Stimulated activated CD8-positive, alpha-beta memory T cell treated with anti-CD3 and anti-CD28 coated beads, Interleukin-4, amount 100 ng/mL, for 1 hour (primary cell): ENCODE measurements at places on chromosomes 7 and 10.
A peak's percentile ranks its signal among the peaks of the same experiment; 100 is the strongest.

DNA sequence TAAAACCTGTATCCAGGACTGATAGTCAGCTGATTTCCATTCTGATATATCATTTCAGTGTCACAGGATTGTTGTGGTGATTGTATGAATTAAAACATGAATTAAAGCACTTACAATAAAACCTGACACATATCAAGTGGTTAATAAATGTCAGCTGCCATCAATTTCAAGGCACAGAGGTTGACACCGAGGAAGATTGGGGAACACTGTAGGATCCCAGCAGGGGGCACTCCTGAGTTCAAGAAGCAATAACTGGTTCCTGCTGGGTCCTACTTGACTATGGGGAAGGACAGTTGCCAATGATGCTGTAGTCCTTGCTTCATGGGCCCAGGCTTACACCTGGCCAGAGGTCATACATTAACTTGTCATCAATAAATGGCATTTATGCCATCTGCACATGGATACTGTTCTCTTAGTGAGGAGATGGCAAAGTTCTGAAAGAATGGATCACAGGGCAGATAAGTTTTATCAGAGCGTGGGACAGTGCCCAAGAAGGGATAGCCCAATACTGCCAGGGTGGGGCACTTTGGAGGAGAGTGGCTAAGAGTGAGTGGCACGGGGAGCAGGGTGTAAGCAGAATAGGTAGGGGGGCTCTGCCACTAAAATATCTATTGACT is 24.1 kb downstream of the FZD1 start:
- no peak for DNase-seq

- DNase-seq = no peak
These were observed 37.6 kb downstream of the AKR1C4 start for GRCh38 chr10:5234106-5234860.

- DNase-seq = no peak
These were observed 76.1 kb downstream of the SKIDA1 start for GRCh38 chr10:21449288-21449966.

GRCh38 chr7:10798044-10798443 is 175.6 kb upstream of the PHF14 start:
- no peak for DNase-seq

- DNase-seq = no peak
These were observed 44.6 kb downstream of the RASGEF1A start for GRCh38 chr10:43222210-43222720.

DNA sequence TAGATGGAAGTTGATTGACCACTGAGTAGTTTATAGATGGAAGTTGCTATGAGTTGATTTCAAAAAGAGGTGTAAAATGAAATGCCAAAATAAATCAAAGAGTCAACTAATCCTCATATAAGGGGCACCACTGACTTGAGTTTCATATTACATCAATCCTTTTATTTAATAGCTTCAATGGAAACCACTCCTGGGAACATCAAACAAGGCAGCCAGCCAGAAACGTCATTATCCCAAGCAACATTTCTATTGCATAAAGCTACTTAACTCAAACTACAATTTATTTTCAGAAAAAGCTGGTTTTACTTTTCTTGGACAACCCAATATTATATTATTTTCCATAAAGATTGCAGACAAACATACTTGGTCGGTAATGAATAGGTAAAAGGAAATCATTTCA is 162.1 kb downstream of the TSPAN12 start:
- DNase-seq = no peak

DNA sequence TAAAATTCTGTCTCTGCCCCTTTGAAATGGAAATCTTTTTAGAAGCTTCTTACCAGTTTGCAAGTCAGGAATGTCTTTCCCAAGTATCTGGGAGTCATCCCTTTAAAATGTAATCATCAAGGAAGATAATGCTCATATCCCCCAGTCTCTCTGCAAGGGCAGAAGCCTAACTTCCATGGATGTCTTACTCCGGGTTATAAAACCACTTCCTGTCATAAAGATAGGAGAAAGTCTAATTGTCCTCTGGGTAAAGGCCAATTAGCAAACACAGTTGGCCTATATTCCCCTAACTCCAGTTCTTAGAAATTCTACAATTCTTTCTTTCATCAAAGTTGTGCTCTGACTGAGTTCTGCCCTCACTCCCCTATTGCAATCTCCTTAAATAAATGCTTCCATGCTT is 1631.5 kb upstream of the LRRTM3 start:
- no peak for DNase-seq

GRCh38 chr10:101779544-101780186 is 3.6 kb downstream of the NPM3 start:
- peak; percentile 75 for DNase-seq

- DNase-seq = no peak
These were observed 145.5 kb upstream of the CELF2 start for GRCh38 chr10:10872035-10872673.

DNA sequence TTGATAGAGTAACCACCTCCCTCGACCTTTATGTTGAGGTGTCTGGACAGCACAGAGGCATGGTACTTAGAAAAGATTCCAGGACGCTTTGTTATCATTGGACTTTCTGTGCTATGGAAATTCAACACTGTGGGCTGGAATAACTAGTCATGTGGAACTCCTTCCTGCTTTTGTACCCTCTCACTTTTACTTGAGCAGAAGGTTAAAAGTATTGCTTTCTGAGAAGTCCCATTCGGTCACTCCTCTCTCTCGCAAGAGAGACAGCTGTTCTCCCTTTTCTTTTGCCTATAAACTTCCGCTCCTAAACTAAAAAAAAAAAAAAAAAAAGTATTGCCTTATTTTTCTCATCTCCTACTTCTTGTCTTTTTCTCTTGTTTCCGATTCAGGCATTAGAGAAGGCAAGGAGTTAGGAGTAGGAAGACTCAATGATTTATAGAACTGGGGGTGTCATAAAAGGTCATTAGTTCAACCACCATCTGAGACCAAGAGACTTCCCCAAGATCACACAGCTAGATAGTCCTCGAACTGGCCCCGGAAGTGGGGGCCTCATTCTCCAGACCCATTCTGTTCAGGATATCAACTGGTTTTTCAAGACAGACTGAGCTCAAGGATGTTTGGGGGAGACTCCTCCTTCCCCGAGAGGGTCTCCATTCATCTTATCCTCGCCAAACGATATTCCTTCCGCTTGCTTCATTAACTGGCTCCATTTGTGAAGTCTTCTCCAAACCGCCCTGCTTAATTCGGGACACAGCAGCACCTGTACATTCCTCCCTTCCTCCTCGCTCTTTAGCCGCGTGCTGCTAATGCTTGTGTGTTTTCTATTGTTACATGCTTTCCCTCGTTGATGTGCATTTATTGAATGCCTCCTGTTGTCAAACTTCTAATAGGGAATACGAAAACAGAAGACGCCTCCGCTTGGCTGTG is 995 bp upstream of the INPP5F start:
- no peak for DNase-seq

DNA sequence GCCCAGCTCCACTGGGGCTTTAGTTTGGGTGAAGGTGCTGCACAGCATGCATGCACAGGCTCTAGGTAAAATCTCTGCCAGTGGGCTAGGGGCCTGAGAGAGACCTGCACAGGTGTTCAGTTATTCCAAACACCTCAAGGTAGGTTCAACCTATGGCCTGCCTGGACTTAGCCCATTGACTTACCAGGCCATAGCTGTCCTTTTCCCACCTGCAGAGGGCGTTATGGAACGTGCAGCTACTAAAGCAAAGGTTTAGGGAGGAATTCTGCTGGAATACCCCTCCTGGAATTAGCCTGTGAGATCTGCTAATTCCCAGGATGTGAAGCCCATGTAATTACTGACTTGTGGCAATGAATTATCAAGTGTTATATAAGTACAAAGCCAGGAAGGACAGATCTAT is 3.6 kb downstream of the VWC2 start:
- no peak for DNase-seq

GRCh38 chr10:98971464-98971863 is 264.2 kb downstream of the HPSE2 start:
- no peak for DNase-seq

- DNase-seq = no peak
These were observed 1.8 kb downstream of the PSMG3 start for GRCh38 chr7:1567896-1568510.

- no peak for DNase-seq
These were observed 932 bp downstream of the ANKRD22 start for GRCh38 chr10:88850712-88851111.

DNA sequence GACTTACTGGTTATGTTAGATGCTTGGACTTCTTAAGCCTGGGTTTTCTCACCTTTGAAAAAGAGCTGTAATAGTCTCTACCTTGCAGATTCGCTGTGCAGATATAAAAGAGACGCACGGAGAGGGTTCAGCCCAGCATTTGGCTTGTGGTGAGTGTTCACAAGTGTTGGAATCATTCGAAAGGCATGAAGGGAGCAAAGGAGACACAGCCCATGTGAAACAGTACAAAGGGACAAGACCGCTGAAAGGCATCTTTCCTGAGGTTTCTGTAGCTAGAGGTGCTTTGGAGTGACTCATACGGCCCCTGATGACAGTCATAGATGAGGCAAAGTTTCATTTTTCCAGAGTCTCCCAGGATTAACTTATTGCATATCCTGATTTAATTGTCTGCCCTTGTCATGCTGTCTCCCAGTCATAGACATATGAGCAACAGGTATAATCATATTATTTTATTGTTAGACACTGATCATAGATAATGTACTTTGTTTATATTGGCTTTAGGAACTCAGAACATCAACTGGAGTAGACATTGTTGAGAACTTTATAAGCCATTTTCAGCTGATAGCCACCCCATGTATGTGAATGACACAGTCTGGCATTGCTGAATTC is 171.1 kb downstream of the ADRA2A start:
- DNase-seq = no peak

GRCh38 chr7:15725051-15725450 is 38.6 kb upstream of the MEOX2 start:
- DNase-seq = no peak

DNA sequence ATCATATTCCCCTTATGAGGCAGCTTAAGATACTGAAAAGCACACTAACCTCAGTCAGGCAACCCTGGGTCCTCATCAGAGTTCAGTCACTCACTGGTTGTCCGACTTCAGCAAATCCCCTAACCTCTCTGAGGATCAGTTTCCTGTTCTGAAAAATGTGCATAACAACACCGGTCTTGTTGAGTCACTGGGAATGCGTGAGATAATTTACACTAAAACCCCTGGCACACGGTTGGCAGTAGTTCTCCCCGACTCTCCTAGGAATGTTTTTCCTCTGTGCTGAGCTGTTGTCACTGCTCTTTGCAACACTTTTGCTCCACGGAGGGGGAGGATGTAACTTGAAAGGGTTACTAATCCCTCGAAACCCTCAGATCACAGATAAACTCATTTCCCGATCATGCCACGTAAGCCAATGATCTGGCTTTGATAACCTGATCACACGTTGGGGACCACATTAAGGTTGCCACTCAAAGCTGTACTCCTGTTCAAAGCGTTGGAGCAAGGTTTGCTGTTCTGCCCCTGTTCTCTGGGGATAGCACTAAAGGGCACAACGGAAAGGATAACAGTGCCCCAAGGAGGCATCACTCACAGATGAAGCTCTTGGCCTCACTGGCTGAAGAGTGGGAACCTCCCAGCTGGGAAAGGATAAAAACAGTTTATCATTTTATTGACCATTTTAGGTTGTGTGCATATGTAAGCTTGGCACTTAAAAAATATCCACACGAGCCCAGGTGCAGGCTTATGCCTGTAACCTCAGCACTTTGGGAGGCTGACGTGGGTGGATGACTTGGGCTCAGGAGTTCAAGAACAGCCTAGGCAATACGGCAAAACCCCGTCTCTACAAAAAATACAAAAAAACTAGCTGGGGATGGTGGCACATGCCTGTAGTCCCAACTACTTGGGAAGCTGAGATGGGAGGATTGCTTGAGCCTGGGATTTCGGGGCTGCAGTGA is 5.0 kb upstream of the RBM17 start:
- DNase-seq = no peak

DNA sequence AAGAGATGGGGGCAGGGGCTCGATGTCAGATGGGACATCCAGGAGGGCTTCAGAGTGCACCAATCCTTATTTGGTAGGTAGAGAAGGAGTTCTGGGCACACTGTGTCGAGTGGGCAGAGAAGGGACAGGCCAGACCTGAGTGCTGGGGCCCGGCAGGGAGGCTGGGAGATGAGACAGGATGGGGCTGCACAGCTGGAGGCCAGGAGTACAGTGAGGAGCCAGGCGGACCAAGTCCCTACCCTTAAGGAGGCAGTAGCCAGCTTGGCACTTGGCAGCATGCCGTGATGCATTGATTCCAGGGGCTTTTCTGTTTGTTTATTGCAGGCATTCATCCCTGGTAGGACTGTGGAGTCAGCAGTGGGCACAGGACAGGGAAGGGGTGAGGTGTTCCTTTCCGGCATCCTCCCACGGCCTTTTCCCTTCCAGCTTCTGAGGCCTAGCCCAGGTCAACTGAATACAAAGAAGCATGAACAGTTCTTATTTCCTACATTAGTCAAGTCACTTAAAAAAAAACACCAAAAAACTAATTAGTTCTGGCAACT is 168.8 kb upstream of the CDCA7L start:
- DNase-seq = no peak

DNA sequence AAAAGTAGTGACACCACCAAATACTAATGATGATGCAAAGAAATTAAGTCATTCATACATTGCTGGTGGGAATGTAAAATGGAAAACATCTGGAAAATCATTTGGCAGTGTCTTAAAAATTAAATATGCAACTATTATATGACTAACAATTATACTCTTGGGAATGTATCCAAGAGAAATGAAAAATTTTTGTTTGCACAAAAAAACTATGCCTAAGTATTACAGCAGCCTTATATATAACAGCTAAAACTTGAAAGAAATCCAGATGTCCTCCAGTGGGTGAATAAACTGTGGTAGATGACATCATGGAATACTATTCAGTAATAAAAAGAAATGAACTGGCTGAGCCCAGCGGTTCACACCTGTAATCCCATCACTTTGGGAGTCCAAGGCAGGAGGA is 132.0 kb downstream of the NEBL start:
- DNase-seq = no peak

- DNase-seq = no peak
These were observed 5.4 kb upstream of the ZFYVE27 start for GRCh38 chr10:97731346-97732051.

DNA sequence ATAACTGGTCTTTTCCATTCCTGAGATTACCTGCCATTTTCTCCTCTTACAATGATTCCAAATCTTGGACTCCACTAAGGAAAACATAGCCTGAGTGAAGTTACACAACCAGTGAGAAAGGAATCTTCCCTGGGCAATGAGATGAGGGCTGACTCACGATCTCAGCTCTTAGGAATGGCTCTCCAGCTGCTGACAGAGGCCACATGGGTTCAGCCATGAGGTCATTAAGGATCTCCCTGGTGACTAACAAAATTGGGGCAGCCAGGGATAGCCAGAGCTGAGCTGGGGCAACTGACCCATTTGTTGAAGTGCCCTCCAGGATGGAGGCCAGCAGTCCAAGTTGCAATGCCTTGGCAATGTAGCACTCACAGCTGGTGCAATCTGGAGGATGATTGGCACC is 78.7 kb upstream of the MKLN1 start:
- no peak for DNase-seq

GRCh38 chr7:93092757-93093370 is 24.9 kb downstream of the SAMD9 start:
- DNase-seq = no peak

- no peak for DNase-seq
These were observed 317.1 kb upstream of the SEMA3C start for GRCh38 chr7:81235997-81236396.

GRCh38 chr10:60517805-60518204 is 128.1 kb upstream of the ANK3 start:
- DNase-seq = no peak

- DNase-seq = no peak
These were observed 35.0 kb upstream of the DGKB start for GRCh38 chr7:14937581-14937980.
